ENCODE measurements at places on chromosomes 1 and 21.

- DNase-seq: no peak
These were observed 11.8 kb upstream of the FASLG start for GRCh38 chr1:172647110-172647564.

DNA sequence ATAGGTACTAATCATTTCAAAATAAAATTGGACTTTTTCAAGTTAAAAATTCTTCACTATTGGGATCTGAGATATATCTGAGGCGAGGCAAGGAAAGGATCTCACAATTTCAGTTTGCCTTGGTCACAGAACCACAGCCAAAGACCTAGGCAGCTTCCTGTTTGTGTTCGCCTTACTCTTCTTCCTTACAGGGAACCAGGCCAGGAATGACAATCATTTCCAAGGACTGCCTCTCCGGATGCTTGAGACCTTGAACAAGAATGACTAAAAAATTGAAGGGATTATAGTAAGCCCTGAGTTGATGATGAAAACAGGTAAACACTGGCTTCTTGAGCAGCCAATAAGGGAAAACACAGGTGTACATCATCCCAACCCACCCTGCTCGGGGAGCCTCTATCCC is 35.2 kb upstream of the SERBP1 start:
- no peak for DNase-seq

GRCh38 chr1:210021145-210021860 is 83.3 kb downstream of the SYT14 start:
- DNase-seq: no peak

GRCh38 chr1:222971146-222971545 is 156.3 kb downstream of the DISP1 start:
- DNase-seq: no peak

Data from AML-193 (cell line).